ENCODE measurements at places on chromosomes 6 and 20.

GRCh38 chr6:43947860-43948259 is 177.8 kb downstream of the VEGFA start:
- DNase-seq = no peak

DNA sequence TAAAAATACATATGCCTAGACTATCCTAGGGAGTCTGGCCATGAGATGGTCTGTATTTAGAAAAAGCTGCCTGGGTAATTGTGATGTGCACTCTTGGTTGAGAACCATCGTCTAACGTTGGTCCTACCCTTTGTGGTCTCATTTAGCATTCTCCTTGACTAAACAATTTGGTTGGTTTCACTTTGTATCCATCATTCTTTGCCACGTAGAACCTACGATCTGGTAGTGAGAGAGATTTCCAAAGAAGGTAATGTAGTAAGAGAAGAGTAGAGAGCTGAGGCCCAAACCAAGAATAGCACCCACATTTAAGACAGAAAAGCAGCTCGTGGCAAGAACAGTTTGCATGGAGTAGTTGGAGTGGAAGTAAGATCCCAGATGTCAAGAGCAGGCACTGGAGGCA is 219.8 kb downstream of the TMEM200A start:
- DNase-seq = no peak

DNA sequence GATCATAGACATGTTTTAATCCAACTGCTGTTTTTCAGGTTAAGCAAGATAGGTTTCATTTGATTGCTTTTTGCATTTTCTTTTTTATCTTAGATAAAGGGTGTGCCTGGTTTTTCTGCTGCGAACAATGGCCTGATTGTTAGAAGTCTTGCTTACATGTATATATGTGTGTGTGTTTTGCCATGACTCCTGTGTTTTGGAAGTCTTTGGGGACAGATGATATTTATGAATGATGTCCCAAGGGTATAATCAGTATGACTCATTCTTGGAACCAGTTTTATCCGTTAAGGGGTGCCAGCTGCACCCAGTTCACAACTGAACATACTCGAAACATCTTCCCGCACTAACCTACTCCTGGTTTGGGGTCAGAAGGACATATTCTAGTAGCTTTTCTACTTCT is 230.1 kb upstream of the SUPT3H start:
- DNase-seq = no peak

DNA sequence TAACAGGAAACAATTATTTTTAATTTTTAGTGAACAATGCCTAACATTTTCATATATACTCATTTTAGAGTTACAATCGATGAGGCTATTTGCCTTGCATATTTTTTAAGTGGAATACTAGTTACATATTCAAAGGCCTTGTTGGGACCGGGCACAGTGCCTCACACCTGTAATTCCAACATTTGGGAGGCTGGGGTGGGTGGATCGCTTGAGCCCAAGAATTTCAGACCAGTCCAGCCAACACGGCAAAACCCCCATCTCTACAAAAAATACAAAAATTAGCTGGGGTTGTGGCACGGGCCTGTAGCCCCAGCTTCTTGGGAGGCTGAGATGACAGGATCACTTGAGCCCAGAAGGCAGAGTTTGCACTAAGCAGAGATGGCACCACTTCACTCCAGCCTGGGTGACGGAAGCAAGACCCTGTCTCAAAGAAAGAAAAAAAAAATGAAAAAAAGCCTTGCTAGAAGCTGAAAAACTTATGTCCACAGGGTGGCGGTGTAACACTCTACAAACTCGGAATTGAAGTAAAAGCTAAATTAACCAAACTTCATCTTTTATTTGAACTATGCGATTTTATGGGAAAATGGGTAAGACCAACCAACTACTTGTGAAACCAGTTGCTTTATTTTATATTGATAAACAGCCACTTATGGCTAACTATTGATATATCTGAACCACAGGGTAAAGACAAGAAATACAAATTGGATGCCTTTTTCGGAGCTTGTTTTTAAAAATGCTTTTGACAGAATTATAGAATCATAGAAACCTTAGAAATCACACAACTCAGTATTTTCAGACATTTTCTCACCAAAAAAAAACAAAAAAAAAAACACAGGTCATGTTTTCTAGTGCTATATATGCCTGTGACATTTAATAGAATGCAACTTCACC is 24.1 kb upstream of the ROS1 start:
- peak; percentile 87 for DNase-seq

DNA sequence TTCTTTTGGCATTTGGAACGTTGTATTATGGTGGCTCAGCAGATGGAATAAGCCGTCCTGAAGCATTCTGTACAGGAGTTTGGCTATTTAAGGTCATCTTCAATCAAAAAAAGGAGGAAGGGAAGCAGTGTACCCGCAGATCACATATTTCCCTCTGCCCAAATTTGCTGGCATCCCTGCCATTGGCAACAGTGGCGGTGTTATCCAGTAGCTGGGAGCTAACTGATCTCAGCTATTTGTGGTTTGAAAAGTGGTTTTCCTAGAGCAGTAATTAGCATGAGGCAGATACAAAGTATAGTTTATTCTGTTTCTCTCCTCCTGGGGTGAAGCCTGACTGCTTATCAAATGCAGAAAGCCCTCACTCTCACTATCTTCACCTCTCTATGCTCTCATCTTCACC is 576.8 kb downstream of the QKI start:
- DNase-seq = no peak

DNA sequence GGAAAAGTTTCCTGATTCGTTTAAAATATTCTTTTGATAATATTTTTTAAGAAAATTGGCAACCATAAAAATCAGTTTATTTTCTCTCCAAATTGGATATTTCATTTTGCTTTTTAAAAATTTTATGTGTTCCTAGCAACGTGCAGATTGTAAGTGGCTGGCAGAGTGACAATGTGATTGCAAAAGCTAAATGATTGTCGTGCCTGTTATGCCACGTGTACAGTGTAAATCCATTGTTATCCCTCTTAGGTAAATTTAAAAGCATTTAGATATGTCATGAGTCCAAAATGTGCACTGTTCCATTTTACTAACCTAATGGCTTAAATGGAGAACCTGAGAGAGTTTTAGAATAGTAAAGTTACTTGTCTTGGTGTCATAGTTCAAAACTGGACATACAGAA is 94.4 kb upstream of the ADGRF4 start:
- DNase-seq = no peak

DNA sequence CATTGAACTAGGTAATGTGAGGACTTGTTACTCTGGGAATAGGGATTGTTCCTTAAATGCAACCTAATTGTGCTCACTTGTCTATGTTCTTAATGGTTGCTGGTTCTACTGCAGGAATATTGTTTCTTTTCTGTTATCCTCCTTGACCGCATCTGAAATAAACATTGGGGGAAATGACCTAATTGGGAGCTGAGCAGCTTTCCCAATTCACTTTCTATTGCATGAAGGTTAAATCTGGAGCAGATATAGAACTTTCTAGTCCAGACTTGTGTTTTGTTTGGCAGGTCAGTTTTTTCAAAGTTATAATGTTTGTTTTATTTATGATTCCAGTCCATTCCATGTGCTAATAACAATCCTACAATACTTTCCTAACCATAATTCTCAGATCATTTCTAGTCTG is 981.0 kb upstream of the CITED2 start:
- no peak for DNase-seq

DNA sequence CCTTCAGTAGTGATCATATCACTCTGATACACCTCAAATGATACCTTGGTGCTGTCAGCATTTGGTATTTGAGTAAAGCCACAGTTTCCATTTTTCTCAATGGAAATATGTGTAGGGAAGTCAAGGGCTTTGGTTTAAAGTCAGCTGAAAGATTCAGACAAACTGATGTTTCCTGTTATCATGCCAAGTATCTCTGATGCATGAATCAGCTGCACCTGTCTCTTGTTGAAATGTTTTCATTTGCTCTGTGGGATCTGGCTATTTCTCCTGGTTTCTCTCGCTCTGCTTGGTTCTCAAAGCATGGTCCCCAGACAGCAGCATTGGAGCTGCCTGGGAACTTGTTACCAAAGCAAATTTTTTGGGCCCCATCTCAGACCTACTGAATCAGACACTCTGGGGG is 23.5 kb downstream of the ZFP64 start:
- no peak for DNase-seq

- DNase-seq = no peak
These were observed 182.0 kb upstream of the MYLIP start for GRCh38 chr6:15946701-15947385.

GRCh38 chr20:14832630-14833029 is 495.2 kb upstream of the FLRT3 start:
- DNase-seq = no peak

DNA sequence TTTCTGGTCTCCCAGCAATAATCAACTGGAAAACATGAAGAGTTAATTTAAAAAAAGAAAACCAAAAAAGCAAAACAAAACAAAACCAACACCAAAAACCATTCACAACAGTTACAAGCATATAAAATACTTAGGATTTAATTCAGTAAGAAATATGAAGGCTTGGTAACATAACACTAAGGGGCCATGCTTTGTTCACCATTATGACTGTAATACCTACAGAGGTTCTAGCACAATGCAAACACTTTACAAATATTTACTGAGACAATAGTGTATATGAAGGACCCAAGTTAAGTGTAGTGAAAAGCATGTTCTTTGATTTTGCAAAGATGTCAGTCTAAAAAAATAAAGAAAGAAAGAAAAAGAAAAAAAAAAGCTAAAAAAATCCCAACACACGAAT is 109.8 kb upstream of the EMILIN3 start:
- no peak for DNase-seq

Measured in brain (organoid and tissue), 16 donors.